ENCODE measurements at places on chromosomes 2 and 18.

GRCh38 chr18:78241535-78242253, 737.9 kb upstream of the SALL3 start:
- DNase-seq: no peak

GRCh38 chr2:39779927-39780326, 869 bp upstream of the THUMPD2 start:
- no peak for DNase-seq

DNA sequence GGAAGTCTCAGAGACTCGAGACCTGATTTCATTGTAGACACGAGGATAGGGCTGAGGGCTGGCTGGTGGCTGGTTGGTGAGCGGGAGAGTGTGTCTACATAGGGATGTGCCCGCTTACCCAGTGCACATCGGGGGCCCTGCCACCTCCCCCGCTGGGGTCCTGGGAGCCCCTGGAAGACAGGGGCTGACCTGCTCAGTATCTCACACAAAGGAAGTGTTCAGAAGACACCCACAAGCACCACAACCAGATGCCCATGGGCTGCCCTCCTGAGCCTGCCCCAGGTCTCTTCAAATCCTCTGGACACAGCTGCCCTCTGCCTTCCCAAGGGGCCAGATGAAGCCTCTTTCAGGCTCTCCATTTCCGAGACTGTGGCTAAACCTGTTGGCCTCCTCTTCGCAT, 43.1 kb downstream of the MYCN start:
- no peak for DNase-seq

- DNase-seq: no peak
Observed at GRCh38 chr2:6993229-6993640, 76.0 kb downstream of the RNF144A start.

- DNase-seq: no peak
Observed at GRCh38 chr2:16408331-16409005, 257.2 kb downstream of the CYRIA start.

Data from fibroblast of skin of right quadriceps (primary cell).